ENCODE measurements at places on chromosomes 3 and 15.

- DNase-seq: no peak
Observed at GRCh38 chr3:105780107-105780506, 88.7 kb downstream of the CBLB start.

- DNase-seq: no peak
Observed at GRCh38 chr15:68506071-68506470, 72.7 kb upstream of the CORO2B start.

DNA sequence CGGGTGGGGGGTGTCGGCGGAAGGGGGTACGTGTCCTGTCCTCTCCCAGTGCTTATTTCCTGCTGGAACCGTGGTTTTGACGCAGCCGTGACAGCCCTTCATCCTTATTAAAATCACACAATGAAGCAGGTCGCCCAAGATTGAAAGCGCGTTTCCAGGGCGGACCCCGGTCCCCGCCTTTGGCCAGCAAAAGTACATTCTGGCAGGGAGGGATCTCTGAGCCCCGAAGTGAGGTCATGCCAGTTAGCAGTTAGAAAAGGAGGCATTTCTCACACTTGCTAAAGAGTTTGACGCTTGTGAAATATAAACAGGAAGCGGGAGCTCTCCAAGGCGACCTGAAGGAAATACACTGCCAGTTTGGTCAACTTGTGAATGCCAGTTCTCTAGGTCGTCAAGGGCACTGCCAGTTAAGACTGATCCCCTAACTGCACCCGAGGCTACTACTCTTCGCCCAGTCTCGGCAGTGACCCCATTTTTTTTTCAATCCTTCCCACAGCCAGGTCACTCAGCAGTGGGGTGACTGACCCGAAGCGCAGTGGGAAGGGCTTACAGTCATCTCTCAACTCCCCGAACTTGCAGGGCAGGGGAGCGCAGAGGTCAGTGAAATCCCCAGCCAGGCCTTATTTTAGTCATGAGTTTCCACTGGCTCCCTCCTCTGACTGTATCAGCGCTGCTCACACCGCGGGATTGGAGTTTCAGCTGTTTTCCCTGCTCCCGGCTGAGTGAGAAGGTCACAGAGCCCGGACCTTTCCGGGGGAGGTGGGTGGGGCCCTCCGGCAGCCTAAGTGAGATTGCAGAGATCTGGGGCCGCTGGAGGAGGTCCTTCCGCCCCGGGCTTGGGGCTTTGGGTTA, 2.0 kb upstream of the BHLHE40 start:
- DNase-seq: peak; percentile 90

- no peak for DNase-seq
Observed at GRCh38 chr15:101148166-101148880, 103.5 kb downstream of the CHSY1 start.

GRCh38 chr3:7684182-7684715, 817.4 kb upstream of the LMCD1 start:
- DNase-seq: no peak

DNA sequence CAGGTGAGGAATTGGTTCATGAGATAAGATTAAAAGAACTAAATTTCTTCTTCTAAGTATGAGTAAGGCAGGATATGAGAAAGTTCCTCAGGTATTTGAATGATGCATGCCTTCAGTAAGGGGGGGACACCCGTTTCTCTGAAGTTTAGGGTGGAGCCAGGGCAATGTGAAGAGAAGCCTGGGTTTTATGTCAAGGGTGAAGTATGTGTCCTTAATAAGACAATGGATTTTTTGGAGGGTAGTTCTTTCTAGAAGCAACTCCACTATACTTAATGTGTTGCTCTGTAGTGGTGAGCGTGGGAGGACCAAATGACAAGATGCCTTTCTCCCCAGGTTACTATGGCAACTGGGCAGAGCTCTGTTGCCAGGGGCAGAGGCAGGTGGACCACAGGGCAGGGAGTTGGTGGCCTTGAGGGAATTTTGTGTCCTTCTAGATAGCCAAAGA, 44.0 kb downstream of the PHLDB2 start:
- DNase-seq: no peak
